ENCODE measurements at places on chromosomes 2 and 18.

GRCh38 chr2:190328573-190329147 is 9.0 kb upstream of the HIBCH start:
- no peak for DNase-seq

GRCh38 chr18:26017929-26018328 is 72.5 kb downstream of the SS18 start:
- DNase-seq, result no peak

- DNase-seq, result no peak
Measured at GRCh38 chr2:109438146-109438545, 175.6 kb downstream of the SEPTIN10 start.

GRCh38 chr2:145119225-145119624 is 599.3 kb upstream of the ZEB2 start:
- DNase-seq, result no peak

DNA sequence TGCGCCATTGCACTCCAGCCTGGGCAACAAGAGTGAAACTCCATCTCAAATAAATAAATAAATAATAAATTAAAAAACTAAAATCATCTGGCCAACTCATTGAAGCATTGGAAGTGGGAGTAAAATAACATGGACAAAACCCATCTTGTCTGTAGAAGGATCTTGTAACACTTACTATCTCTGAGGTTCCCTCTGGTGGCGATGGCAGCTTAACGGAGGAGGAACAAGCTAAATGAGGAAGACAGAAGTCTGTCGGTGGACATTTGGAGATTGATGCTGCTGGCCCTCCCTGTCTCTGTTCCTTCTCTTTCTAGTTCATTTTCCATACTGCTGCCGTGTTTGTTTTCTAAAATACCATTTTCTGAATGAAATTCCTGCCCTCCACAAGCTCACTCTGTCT is 43.4 kb downstream of the ZCCHC2 start:
- no peak for DNase-seq

- no peak for DNase-seq
Measured at GRCh38 chr2:1798115-1798784, 53.9 kb upstream of the PXDN start.

DNA sequence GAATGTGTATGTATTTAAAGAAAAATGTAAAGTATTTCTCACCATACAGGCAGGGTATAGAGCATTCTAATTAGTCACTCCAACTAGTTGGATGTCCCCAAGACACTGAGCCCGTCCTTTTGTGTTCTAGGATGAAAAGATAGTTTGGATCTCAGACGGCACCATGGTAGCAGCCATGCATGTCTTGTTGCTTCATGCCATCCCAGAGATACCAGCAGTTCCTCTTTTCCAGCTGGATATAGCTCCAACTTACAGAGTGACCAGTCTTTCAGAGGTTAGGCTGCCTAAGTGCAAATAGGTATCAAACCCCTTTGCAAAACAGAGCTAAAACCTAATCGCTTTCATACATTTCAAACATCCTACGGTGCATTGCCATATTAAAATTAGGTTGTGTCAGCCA is 275.3 kb downstream of the MTX2 start:
- DNase-seq, result no peak

DNA sequence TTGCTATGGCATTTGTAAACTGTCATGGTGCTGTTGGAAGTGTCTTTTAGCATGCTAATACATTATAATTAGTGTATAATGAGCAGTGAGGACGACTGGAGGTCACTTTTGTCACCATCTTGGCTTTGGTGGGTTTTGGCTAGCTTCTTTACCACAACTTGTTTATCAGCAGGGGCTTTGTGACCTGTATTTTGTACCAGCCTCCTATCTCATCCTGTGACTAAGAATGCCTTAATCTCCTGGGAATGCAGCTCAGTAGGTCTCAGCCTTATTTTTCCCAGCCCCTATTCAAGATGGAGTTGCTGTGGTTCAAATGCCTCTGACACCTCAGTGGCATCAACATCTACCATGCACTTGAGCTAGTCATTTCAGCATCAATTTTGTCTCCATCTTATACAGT is 29.7 kb downstream of the LYPD6 start:
- no peak for DNase-seq

GRCh38 chr2:138365581-138365980 is 136.0 kb upstream of the SPOPL start:
- no peak for DNase-seq

- no peak for DNase-seq
Measured at GRCh38 chr2:64212346-64212745, 68.1 kb upstream of the PELI1 start.

DNA sequence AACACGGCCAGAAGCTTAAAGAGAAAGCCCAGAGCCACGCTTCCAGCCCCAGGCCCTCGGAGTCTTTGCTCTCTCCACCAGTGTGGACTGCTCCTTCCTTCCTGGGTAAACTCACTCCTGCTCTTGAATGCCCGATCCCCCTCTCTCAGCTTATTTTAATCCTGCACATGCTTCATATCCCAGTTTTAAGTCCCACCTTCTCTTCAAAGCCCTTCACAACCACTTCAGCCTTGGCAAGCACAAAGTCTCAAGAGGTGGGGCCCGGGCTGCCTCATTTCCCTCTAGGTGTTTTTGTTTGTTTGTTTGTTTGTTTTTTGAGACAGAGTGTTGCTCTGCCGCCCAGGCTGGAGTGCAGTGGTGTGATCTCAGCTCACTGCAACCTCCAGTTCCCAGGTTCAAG is 21.6 kb upstream of the CREG2 start:
- DNase-seq, result no peak

- no peak for DNase-seq
Measured at GRCh38 chr2:84052913-84053312, 406.2 kb downstream of the SUCLG1 start.
